ENCODE measurements at places on chromosomes 12 and 14.
A peak's percentile ranks its signal among the peaks of the same experiment; 100 is the strongest.

GRCh38 chr12:26226629-26227360 is 31.4 kb downstream of the SSPN start:
- DNase-seq: no peak

DNA sequence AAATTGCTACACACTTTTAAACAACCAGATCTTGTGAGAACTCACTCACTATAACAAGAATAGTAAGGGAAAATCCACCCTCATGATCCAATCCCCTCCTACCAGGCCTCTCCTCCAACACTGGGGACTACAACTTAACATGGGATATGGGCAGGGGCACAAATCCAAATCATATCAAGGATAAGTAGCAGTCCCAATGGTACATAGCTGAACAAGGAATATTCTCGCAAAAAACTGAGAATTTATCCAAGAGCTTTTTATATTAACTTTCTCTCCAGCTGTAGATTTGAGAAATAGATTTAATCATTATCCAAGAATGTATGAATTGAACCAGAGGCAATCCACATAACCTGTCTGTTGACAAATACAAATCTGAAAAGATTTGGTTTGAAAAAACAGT is 185.2 kb downstream of the TMTC3 start:
- no peak for DNase-seq

- no peak for DNase-seq
These were observed 49.9 kb downstream of the ESR2 start for GRCh38 chr14:64244279-64244678.

GRCh38 chr12:26744697-26745440 is 88.1 kb downstream of the ITPR2 start:
- DNase-seq: no peak

- no peak for DNase-seq
These were observed 52.7 kb upstream of the NR2C1 start for GRCh38 chr12:95126076-95126475.

GRCh38 chr14:67269298-67270060 is 28.2 kb downstream of the PALS1 start:
- no peak for DNase-seq

- DNase-seq: no peak
These were observed 103.3 kb downstream of the BCAT1 start for GRCh38 chr12:24845615-24846014.

- DNase-seq: no peak
These were observed 13.8 kb downstream of the NGDN start for GRCh38 chr14:23483236-23483854.

GRCh38 chr12:95755261-95755865 is 35.2 kb downstream of the NTN4 start:
- no peak for DNase-seq

GRCh38 chr14:85118274-85118673 is 411.7 kb upstream of the FLRT2 start:
- no peak for DNase-seq

DNA sequence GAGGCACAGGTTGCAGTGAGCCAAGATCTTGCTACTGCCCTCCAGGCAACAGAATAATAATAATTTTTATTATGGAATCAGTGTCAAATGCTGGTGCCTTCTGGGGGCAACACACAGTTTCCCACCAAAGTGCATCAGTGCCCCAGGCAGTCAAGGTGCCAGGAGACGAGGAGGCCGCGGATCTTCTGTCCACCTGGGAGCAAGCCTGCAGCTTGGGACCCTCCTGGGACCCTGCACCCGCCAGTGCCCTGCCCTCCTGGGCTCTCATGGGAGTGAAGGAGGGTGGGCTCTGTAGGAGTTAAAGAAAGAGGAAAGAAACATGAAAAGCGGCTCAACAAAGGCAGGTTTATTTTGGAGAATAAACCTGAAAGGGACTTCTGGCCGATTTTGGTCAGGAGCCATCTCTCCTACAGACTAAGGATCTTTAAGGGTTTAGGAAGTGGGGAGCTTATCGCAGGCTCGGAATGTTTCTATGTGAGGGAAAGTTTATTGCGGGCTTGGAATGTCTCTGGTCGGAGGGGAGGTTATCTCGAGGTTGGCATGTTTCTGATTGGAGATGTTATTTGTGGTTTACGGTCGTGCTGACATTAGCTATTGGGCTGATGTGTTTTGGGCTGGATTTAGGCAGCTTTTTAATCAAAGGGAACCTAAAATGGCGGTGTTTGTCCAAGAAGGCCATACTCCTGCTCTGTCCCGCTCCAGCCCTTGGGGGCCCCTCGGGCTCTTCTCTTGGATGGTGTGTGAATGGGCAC is 1.1 kb upstream of the ASPG start:
- peak; percentile 19 for DNase-seq

- DNase-seq: no peak
These were observed 44.3 kb upstream of the HMGA2 start for GRCh38 chr12:65779946-65780345.

DNA sequence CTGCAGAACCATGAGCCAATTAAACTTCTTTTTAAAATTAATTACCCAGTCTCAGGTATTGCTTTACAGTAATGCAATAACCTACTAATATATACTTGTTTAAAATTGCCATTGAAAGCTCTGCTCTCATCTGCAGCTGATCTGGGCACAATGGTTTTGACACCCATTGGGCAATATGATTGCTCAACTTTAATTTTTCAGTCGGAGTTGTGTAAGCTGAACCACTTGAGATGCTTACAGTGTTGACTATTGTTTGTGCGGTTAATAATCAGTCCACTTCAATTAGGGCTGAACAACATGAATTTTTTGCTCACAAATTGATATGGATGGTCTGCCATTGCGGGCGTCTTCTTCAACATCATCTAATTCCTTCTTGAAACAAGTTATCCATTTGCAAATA is 18.0 kb upstream of the OR4K5 start:
- no peak for DNase-seq

DNA sequence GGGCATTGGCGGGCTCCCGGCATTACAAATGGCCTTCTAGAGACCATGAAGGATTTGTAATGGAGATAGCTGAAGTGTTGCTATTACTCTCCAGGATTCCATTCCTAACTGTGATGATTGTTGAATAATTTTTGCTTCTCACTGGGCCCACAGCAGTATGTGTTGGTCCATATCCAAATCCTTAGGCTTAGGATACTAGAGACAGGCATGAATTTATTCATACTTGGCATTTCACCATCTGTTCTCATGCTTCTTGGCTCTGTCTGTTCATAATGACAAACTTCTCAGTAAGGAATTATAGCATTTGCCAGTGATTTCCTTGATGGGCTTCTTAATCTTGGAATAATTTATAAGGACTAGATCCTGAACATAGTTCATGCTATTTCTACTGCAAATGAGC is 832.9 kb downstream of the C12orf50 start:
- DNase-seq: no peak

GRCh38 chr14:102187044-102187443 is 47.3 kb downstream of the WDR20 start:
- no peak for DNase-seq

GRCh38 chr14:36844443-36845195 is 183.0 kb downstream of the PAX9 start:
- DNase-seq: no peak

GRCh38 chr14:69591317-69591716 is 16.6 kb upstream of the CCDC177 start:
- DNase-seq: no peak

- no peak for DNase-seq
These were observed 51.1 kb downstream of the TMEM260 start for GRCh38 chr14:56630707-56631106.

- no peak for DNase-seq
These were observed 53.9 kb downstream of the ANAPC7 start for GRCh38 chr12:110349514-110350151.

- no peak for DNase-seq
These were observed 893.1 kb downstream of the TMEM121 start for GRCh38 chr14:106419376-106419965.

- no peak for DNase-seq
These were observed 41.6 kb upstream of the PYGL start for GRCh38 chr14:50985859-50986331.

GRCh38 chr14:105241641-105242040 is 6.7 kb upstream of the BTBD6 start:
- peak; percentile 56 for DNase-seq

GRCh38 chr12:11486623-11487444 is 91.5 kb upstream of the PRB2 start:
- DNase-seq: peak; percentile 67

GRCh38 chr12:4037747-4038312 is 164.6 kb upstream of the PARP11 start:
- no peak for DNase-seq
